ENCODE measurements at places on chromosomes 5 and 9.

- DNase-seq, result no peak
Measured at GRCh38 chr5:138696501-138696900, 56.7 kb upstream of the CTNNA1 start.

DNA sequence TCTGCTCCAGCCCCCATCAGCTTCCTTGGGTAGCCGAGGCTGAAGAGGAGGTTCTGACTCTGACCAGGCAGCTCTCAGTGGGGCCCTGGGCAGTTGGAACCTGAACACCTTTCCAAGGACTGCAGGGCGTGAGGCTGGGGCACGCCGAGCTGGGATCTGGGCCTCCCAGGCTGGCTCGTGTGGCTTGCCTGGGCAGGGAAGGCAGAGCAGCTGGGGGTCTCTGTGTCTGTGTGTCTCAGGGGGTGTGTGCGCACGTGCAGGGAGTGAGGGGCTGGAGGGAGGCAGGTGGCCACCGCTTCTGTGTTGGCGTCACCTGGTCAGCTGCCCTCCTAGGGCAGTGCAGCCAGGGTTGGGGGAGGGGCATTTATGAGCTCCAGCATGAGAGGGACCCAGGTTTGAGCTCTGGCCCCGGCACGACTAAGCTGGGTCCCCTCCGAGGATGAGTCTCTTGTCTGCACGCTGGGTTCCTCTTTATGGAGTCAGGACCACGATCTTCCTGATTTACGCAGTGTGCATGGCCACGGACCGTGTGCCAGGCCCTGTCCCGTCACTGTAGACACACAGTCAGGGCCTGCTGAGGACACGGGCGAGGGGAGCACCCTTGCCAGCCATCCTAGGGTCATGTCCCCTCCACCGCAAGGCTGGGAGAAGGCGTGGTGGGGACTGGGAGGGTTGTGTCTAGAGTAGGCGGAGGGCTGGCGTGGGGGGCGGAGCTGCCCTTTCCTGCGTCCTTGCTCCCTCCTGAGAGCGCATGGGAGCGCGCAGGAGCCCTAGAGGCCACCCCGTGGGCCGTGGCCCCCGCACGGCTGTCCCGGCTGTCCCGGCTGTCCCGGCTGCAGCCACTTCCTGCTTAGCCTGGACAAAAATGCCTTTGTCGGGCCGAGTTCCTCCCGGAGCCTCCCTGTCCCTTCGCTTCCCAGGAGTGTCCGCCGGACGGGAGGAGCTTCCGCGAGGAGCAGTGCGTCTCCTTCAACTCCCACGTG, 4.6 kb downstream of the ADAMTSL2 start:
- DNase-seq, result no peak

- no peak for DNase-seq
Measured at GRCh38 chr5:155591273-155591672, 577.7 kb downstream of the KIF4B start.

GRCh38 chr9:114729706-114730105, 47.7 kb upstream of the TEX48 start:
- no peak for DNase-seq

- DNase-seq, result peak; percentile 47
Measured at GRCh38 chr5:135977375-135977928, 22.7 kb upstream of the LECT2 start.

DNA sequence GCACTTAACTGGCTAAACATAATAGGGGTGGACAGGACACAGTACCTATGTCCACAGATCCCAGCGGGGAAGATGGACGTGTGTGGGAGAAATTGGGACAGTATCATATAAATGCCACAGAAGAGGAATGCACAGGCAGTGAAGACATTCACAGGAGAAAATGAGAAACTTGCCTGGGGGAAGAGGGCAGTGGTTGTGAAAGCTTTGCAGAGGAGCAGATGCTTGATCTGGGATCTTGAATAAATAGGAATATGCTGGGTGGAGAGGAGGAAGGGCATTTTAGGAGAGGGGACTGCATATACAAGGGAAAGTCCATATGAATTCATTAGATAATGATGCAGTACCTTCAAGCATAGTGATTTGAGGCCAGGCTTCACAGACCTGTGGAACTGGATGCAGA, 13.6 kb downstream of the TMEM268 start:
- no peak for DNase-seq

- no peak for DNase-seq
Measured at GRCh38 chr5:115084246-115084793, 85.4 kb downstream of the TRIM36 start.

DNA sequence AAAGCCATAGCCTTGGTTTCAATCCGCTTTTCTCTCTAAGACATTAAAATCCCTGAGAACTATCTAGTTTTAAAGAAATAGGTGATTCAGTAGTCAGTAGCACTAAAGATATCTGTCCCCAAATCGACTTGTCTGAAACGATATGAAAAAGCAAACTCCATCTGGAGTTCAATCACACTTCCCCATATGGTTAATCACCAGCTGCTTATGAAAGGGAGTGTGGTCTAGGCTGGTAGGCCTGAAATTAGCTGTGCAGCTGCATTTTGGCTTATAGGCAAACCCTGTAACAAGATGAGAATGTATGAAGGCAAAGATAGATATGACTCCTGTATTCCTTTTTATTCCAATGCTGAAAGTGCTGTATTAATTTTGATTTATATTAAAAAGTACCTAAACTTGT, 65.9 kb downstream of the DMRTA1 start:
- no peak for DNase-seq

- no peak for DNase-seq
Measured at GRCh38 chr9:27688954-27689353, 115.7 kb upstream of the C9orf72 start.

DNA sequence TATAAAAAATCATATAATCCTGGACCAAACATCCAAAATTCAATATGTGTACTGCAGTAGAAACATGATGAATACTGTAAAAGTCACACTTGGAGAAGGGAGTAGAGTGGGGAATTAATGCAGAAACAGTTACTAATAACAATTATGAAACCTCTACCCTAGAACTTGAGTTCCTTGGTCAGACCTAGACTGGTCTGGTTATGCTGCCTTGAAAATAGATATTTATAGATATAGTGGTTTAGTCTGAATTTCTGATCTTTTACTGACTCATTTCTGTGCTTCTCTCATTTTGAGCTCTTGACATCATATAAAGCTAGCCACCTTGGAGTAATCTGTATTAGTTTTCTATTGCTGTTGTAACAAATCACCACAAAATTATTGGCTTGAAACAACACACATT, 808.7 kb upstream of the CDH10 start:
- no peak for DNase-seq

GRCh38 chr5:64165500-64166200, at the start of gene RNF180:
TSS of gene RNF180 (plus strand) at chr5:64165843. CDS start at chr5:64200808, 34,965 bp downstream.
- no peak for DNase-seq

- DNase-seq, result no peak
Measured at GRCh38 chr9:90546200-90546599, 96.4 kb downstream of the DIRAS2 start.

GRCh38 chr9:112065806-112066606, 109.1 kb downstream of the SUSD1 start:
- DNase-seq, result no peak

DNA sequence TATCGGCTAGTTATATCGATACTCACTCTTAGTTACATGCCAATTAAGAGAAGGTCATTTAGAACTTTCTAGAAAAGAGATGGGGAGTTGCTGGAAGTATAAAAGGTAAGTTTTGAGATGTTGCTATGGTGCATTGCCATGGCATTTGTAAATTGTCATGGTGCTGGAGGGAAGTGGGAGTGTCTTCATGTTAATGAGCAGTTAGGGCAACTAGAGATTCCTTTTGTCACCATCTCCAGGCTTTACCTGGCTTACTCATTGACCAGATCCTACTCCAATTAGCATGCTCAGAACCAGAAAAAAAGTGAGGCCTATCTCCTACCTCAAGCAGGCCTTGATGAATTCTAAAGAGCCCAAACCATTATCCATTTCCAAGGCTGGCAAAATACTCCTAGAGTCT, 82.8 kb downstream of the PRR16 start:
- no peak for DNase-seq

DNA sequence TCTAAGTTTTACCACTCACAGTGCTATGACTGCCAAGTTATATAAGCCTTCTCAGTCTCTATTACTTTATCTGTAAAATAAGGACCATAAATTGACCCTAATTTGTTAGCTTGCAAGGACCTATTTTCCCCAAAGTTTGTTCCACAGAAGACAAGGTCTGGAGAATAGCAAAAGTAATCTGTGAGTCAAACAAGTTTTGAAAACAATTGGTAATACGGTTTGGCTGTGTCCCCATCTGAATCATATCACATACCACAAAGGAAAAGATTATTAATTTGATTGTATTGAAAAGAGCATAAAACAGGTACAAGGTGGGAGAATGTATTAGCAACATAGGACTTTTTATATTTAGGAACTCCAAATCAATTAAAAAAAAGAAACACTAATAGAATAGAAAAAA, 124.0 kb upstream of the TARS1 start:
- no peak for DNase-seq

All from CD4-positive, alpha-beta T cell treated with Interleukin-21 for 1 hour (primary cell).